ENCODE measurements at places on chromosomes 13 and 19.

DNA sequence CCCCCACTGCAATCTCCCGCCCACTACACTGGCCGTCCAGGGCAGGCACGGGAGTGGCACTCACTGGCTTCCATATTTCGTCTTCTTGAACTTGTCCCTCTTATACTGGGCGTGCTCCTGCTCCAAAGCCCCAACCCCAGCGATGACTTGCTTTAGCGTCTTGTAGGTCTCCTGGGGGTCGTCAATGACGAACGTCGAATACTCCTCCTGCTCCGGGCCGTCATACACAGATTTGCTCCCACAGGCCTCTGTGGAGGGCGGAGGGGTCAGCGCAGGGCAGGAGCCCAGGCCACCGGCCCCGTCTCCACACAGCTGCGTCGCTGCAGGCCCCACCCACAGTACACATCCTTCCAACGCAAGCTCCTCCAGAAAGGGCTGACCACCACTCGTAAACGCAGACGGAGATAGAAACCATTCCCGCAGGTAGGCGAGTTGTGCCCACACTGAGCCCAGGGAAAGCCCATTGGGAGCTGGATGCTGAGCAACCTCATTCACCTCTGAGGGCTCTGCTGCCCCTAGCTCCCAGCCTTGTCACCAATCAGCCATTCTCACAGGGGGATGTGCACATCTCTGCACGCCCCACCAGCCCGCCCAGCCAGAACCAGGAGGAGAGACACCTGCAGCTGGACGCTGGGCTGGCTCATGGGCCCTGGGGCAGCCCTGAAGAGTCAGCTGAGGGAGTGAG, 7.9 kb upstream of the C13orf46 start:
- H3K27me3 ChIP-seq: no peaks in the 10 kb centered on the region
- H3K36me3 ChIP-seq: peaks cover 55% of the 10 kb centered on the region
- H3K4me1 ChIP-seq: peaks cover 6% of the 10 kb centered on the region
- H3K27ac ChIP-seq: no peak overlapping the region

DNA sequence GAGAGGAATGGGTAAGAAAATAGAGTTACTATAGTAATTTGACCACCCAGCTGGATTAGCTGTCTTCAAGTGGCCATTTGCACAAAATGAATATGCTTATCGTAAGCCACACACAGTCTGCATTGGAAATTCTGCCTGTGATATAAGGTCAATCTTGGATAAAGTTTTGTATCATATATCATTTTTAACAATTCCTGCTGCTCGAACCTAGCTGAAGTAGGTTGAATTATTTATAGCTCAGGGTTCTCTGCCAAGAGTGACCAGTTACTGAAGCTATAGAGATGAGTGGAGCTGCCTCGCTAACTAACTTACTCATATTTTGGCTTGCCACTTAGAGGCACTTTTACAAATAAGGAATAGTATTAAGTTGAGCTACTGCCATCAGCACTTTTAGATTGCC, 220.9 kb downstream of the RGCC start:
- peak; percentile 67 for DNase-seq
- no peak overlapping the region for H3K4me3 ChIP-seq
- H3K27ac ChIP-seq: no peak overlapping the region
- no peaks in the 10 kb centered on the region for H3K36me3 ChIP-seq

DNA sequence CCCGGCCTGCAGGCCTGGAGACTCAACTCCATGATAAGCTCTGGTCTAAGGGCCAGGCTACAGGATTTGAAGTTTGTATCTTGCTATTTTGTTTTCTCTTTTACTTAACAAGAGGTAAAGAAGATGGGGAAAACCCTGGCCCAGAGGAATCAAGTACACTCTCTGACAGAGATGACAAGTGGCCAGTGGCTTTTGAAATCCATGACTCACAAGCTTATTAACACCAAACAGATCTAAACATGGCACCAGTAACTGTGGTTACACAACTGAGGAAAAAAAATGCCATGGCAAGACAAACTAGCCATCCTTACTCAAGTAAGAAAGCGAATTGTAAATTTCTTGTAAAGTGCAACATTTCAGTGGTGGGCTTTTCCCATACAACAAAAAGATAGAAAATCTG, 72.6 kb upstream of the SERTM1 start:
- DNase-seq: no peak
- H3K27ac ChIP-seq: no peak overlapping the region
- H3K36me3 ChIP-seq: no peaks in the 10 kb centered on the region

- H3K4me1 ChIP-seq: peaks cover 10% of the 10 kb centered on the region
- no peak overlapping the region for H3K4me3 ChIP-seq
Observed at GRCh38 chr13:112730157-112730671, 40.4 kb downstream of the ATP11A start.

- no peaks in the 10 kb centered on the region for H3K36me3 ChIP-seq
- no peak for DNase-seq
- no peak overlapping the region for H3K4me3 ChIP-seq
- H3K4me1 ChIP-seq: no peaks in the 10 kb centered on the region
- no peaks in the 10 kb centered on the region for H3K27me3 ChIP-seq
Observed at GRCh38 chr19:51551673-51552432, 19.2 kb upstream of the ZNF175 start.

DNA sequence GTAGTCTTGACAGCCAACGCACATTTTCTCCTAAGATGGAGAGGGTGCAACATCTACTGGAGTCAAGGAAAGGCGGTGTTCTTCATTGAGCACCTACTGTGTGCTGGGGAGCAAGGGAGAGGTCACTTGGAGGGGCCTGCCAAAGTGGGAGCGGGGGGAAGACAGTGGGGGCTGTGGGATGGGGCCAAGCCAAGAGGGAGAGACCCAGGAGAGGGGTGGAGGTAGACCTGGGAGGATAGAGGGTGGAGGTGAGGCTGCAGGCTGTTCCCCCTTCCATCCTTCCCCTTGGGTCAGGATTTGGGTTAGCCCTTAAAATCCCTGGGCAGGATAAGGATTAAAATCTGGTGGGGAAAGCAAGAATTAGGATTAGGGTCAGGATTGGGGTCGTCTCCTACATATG, 1.7 kb upstream of the PLPP2 start:
- no peak overlapping the region for H3K27ac ChIP-seq
- H3K4me3 ChIP-seq: no peak overlapping the region
- peaks cover 6% of the 10 kb centered on the region for H3K4me1 ChIP-seq
- H3K27me3 ChIP-seq: peaks cover 51% of the 10 kb centered on the region

- peaks cover 6% of the 10 kb centered on the region for H3K4me1 ChIP-seq
- no peak overlapping the region for H3K27ac ChIP-seq
- H3K27me3 ChIP-seq: peaks cover 58% of the 10 kb centered on the region
- no peak for DNase-seq
- H3K4me3 ChIP-seq: no peak overlapping the region
Observed at GRCh38 chr19:39515551-39516191, 732 bp downstream of the SELENOV start.

DNA sequence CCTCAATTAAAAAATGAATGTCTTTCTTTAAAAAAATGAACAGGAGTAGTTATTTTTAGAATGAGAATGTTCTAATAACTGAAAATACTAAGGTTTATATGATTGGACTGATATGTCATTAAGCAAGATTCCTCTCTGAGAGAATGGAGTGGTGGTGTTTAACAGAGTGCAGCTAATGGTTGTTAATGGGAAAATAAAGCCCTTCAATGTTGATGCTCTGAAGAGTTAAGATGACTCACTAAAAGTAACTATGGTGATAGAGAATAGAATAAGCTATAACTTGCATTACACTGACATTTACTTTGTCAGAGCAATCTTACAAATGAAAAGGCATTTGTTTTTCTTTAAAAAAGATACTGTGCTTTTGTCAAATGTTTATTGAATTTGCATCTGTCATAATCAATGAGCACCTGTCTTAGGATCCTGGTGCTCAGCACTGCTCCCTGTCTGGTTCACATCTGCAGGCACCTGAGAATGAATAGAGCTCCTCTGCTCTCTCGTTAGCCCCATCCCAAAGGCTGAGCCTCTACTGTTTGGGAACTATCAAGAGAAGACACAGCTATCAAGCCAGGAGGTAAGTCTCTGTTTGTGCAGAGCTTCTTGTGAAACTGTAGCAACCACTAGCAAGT, 15.1 kb downstream of the PABPC3 start:
- DNase-seq: no peak
- H3K27me3 ChIP-seq: no peaks in the 10 kb centered on the region
- H3K36me3 ChIP-seq: no peaks in the 10 kb centered on the region
- no peak overlapping the region for H3K27ac ChIP-seq
- no peaks in the 10 kb centered on the region for H3K4me1 ChIP-seq

DNA sequence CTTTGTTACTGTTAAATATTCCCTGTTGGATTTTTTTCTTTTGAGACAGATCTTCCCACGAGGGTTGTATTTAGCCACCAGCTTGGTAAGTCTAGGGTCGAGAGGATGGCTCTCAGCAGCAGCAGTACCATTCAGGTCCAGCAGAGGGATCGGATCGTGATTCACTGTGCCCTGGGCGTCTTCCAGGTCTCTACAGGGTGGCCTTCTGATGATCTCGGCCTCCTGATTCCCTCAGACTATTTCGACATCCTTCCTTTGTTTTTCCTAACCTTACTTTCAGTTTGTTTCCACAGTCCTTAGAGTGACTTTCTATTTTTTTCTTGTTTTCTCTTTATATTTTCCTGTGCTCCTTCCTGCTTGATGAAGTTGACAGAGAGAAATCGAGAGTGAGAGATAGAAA, 1436.9 kb downstream of the UQCRFS1 start:
- H3K27me3 ChIP-seq: no peaks in the 10 kb centered on the region
- H3K4me1 ChIP-seq: no peaks in the 10 kb centered on the region
- H3K36me3 ChIP-seq: peaks cover 12% of the 10 kb centered on the region
- H3K27ac ChIP-seq: no peak overlapping the region
- H3K4me3 ChIP-seq: no peak overlapping the region
- peak; percentile 31 for DNase-seq

GRCh38 chr13:78607409-78608251, 4.3 kb upstream of the POU4F1 start:
- no peaks in the 10 kb centered on the region for H3K36me3 ChIP-seq
- no peak overlapping the region for H3K4me3 ChIP-seq
- no peak overlapping the region for H3K27ac ChIP-seq

DNA sequence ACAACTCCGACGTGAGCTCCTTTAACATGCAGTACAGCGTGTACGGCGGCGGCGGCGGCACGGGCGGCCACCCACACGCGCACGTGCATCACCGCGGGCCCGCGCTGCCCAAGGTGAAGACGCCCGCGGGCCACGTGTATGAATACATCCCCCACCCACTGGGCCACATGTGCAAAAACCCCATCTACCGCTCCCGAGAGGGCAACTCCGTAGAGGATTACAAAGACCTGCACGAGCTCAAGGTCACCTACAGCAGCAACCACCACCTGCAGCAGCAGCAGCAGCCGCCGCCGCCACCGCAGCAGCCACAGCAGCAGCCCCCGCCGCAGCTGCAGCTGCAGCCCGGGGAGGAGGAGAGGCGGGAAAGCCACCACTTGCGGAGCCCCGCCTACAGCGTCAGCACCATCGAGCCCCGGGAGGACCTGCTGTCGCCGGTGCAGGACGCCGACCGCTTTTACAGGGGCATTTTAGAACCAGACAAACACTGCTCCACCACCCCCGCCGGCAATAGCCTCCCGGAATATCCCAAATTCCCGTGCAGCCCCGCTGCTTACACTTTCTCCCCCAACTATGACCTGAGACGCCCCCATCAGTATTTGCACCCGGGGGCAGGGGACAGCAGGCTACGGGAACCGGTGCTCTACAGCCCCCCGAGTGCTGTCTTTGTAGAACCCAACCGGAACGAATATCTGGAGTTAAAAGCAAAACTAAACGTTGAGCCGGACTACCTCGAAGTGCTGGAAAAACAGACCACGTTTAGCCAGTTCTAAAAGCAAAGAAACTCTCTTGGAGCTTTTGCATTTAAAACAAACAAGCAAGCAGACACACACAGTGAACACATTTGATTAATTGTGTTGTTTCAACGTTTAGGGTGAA, 6.6 kb downstream of the SLITRK5 start:
- no peak overlapping the region for H3K4me3 ChIP-seq
- H3K4me1 ChIP-seq: no peaks in the 10 kb centered on the region
- peaks cover 15% of the 10 kb centered on the region for H3K27me3 ChIP-seq
- DNase-seq: no peak
- no peaks in the 10 kb centered on the region for H3K36me3 ChIP-seq
- H3K27ac ChIP-seq: no peak overlapping the region
